ENCODE measurements at places on chromosomes 5 and 9.

- no peak for DNase-seq
These were observed 281.5 kb downstream of the GADD45G start for GRCh38 chr9:89886281-89886700.

GRCh38 chr9:34405719-34406118 lies 29.0 kb upstream of the MYORG start:
- DNase-seq, result no peak

- DNase-seq, result no peak
These were observed 177.5 kb upstream of the TBC1D2 start for GRCh38 chr9:98432960-98433359.

DNA sequence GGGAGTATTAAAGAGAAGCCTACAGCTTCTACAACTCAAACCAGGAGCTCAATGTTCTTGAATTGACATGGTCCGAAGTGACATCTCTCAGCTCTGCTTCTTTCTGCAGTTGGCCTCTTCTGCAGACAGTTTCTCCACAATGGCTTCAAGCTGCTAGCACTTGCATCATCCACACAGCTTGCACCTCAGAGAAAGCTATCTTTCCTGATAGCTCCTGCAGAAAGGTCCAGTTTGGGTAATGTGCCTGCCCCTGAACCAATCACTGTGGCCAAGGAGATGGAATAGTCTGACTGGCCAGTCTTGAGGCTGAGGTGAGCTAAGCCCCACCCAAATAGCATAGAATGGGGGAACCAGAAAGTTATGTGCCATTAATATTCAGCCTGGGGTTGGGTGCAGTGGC lies 95.8 kb upstream of the ABCA1 start:
- DNase-seq, result no peak

GRCh38 chr9:110217656-110218099 lies 9.7 kb upstream of the C9orf152 start:
- DNase-seq, result peak; percentile 68

- DNase-seq, result peak; percentile 31
These were observed 2.5 kb upstream of the YTHDC2 start for GRCh38 chr5:113510836-113511451.

DNA sequence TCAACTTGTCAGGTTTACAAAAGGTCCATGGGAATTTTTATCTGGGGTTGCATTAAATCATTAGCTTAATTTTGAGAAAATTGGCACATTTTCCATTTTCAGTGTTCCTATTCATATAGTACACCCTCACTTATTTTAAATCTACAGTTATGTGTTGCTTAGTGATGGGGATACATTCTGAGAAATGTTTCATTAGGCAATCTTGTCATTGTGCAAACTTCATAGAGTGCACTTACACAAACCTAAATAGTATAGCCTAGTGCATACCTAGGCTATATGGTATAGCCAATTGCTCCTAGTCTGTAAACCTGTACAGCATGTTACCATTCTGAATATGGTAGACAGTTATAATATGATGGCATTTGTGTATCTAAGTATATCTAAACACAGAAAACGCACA lies 19.8 kb upstream of the FAM151B start:
- no peak for DNase-seq

- DNase-seq, result no peak
These were observed 85.6 kb downstream of the SLC28A3 start for GRCh38 chr9:84254972-84255371.
